Caco-2 (cell line): ENCODE measurements at places on chromosomes 2 and 18. TPM values are rescaled to one million over a fixed set of nuclear protein-coding genes. Genes with fewer than 3 reads are reported as not detected.

Gene CCDC141
- 11.5 and 16.6 TPM in 2 replicates for total RNA-seq

GRCh38 chr2:210269148-210269547 lies 43.9 kb upstream of the ACADL start:
- no peak for DNase-seq

- DNase-seq, result no peak
Measured at GRCh38 chr2:222043897-222044296, 254.9 kb downstream of the PAX3 start.

DNA sequence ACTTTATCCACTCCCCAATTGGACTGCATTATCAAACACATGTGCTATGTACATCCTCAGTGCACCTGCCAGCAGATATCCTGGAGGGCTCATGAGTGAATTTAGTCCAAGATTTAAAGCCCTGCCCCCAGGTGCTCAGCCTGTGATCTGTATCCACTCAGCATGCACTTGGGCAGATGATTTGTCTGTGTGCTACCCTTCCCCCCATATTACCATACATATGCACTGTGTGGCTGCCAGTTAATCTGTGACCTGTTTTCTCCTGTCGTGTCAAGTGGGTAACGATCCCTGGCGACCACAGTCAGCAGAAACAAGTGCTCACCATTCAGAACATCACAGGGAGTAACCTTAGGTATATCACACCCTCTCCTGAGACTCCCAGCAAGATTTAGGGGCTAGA lies 10.2 kb downstream of the NAGK start:
- no peak for DNase-seq

DNA sequence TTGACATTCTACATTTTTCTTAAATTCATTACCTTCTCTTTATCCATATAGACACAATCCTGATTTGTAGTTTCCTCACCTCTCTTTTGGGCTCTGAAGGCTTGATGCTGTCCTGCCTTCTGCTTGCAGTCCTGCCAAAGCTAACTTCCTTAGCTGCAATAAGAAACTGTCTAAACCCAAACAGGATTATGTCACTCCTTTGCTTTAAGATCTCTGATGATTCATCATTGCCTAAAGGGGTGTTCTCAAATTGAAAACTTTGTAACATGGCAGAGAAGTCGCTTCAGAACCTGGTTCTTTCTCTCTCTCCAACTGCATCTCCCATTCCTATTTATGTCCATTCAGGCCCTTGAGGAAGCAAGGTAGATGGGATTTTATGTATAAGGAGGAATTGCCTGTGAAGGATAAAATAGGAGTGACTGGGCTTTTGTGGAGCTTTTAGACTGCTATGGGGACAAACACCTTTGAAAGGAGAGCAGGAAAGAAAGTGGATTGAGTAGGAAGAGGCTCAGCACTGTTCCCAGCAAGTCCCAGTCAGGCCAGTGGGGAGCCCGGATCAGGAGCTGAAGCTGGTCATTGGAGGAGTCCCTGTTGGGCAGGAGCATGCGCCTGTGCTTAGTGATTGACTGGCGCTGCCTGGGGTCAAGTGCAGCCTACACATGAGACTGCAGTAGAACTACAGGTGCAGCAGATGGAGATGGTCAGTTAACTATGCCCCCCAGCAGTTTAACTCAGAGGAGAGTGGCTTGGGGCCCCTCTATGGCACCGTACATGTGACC lies 390.6 kb downstream of the CTNNA2 start:
- no peak for DNase-seq

GRCh38 chr2:201357221-201357620 lies at the start of gene FLACC1:
Gene FLACC1 (minus strand): TSS chr2:201357345. CDS start chr2:201351404, 5,941 bp downstream.
- peak; percentile 64 for DNase-seq

- no peak for DNase-seq
Measured at GRCh38 chr2:223594831-223595230, 7.3 kb downstream of the SCG2 start.

GRCh38 chr2:195666113-195666712 lies 9.2 kb downstream of the SLC39A10 start:
- DNase-seq, result no peak

- DNase-seq, result no peak
Measured at GRCh38 chr2:46489423-46490174, 10.2 kb downstream of the TMEM247 start.

DNA sequence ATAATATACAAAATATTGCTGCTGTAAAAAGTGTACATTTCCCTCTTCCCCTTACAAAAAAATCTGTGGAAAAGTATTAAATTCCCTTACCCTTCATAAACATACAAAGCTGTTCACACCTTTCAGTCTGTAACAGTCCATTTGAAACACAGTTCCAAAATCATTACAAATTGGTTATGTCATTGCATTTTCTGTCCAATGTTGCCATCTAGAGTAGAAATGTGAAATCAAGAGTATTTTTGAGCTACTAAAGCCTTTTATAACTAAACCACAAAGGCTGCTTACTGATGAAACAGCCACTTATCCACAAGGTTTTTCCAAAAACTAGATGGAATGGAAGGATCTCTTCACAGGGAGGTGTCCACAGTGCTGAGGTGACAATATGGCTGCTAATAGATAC lies 72.5 kb downstream of the SS18 start:
- no peak for DNase-seq

DNA sequence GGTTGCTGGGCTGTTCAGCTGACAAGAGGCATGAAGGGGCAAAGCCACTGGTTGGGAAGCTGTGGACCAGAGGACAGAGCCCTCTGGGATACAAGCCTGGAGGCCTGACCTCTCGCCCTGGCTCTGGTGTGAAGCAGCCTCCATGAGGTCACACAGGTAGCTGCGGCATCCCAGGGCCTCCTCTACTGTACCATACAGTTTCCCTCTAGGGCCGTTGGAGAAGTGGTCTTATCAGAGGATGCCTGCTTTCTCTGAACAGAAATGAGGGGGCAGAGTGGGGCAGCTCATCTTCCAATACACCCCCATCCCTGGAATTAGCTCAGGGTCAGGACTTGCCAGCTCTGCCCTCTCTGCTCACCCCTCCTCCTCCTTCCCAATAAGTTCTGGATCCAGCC lies 135.1 kb upstream of the SMAD2 start:
- no peak for DNase-seq
